Peyer's patch (tissue), 4 donors: ENCODE measurements at places on chromosomes 13 and 19. TPM values are rescaled to one million over a fixed set of nuclear protein-coding genes. Genes with fewer than 3 reads are reported as not detected.

Gene RFPL4AL1
- not detected for total RNA-seq

Gene ELL
- 49.5 TPM for total RNA-seq

Gene FGF22
- not detected for total RNA-seq

Gene PRPF31
- total RNA-seq, result 40.0 TPM

Gene PEG3
- total RNA-seq, result 0.53 TPM

Gene MTUS2
- 0.18 TPM for total RNA-seq

Gene SPACA4
- total RNA-seq, result not detected

Gene FRY
- total RNA-seq, result 106 TPM

Gene ZNF730
- not detected for total RNA-seq

Gene ZNF790
- total RNA-seq, result 3.3 TPM

Gene ACP7
- total RNA-seq, result not detected

Gene LRRC25
- 3.3 TPM for total RNA-seq

Gene FCHO1
- 4.4 TPM for total RNA-seq

Gene CSNK1G2
- total RNA-seq, result 121 TPM

Gene VSTM2B
- not detected for total RNA-seq

Gene LGI4
- total RNA-seq, result 7.4 TPM

Gene ZNF776
- 16.2 TPM for total RNA-seq

Gene SOX1
- not detected for total RNA-seq

Gene C19orf67
- not detected for total RNA-seq

Gene PNMA8B
- total RNA-seq, result 1.7 TPM

Gene SRRM5
- total RNA-seq, result 1.2 TPM

Gene MED4
- 23.6 TPM for total RNA-seq

Gene APOC1
- total RNA-seq, result 14.2 TPM

Gene ZNF667
- 0.54 TPM for total RNA-seq

Gene WDR87
- total RNA-seq, result not detected

Gene TEX26
- total RNA-seq, result not detected

Gene GRIK5
- total RNA-seq, result 0.70 TPM

Gene TRMT1
- 71.8 TPM for total RNA-seq

Gene ZNF100
- total RNA-seq, result 5.6 TPM

Gene ABCC4
- total RNA-seq, result 13.4 TPM

Gene PRKD2
- total RNA-seq, result 88.8 TPM
